HTR-8/SVneo (cell line): ENCODE measurements at places on chromosomes 12 and 14.

DNA sequence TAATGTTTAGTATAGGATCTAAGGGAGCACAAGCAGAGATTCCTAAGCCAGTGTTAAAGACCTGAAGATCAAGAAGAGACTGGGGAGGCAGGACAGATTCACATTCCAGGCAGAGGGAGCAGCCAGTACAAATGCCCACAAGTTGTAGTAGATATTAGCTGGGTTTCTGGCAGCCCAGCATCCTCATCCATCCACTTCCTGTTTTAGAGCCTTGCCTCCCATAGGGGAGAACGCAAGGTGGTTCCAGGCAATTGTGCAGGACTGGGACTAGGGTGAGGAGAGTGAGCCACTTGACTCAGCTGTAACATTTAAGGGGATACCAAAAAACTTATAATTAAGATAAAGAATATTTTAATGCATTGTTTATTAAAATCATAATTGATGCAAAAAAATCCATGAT, 71.3 kb upstream of the PSMA6 start:
- no peak for DNase-seq

- DNase-seq: no peak
These were observed 1332.2 kb upstream of the FLRT2 start for GRCh38 chr14:84197704-84198103.

DNA sequence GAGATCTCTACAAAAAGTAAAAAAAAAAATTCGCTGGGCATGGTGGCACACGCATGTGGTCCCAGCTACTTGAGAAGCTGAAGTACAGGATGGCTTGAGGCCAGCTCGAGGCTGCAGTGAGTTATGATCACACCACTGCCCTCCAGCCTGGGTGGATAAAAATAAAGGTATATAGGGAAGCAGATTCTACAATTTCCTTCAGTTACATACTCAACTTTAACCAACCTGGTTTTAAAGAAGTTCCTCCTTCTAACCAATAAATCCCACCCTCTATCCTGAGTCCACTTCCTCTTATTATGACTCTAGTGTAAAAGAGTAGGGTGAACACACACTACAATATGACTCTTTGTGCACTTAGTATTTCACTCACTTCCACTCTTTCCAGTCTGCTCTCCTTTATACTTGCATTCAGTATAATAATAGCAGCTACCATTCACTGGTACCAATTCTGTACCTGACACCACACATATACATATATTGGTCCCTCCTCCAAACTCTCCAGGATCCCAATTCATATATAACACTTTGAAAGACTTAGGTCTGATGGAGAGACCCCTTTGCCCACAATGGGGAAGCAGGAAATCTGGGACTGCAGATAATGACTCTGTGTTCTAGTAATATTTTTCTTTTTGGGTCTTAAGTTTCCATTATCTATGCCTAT, 2.3 kb downstream of the ARF3 start:
- DNase-seq: no peak

DNA sequence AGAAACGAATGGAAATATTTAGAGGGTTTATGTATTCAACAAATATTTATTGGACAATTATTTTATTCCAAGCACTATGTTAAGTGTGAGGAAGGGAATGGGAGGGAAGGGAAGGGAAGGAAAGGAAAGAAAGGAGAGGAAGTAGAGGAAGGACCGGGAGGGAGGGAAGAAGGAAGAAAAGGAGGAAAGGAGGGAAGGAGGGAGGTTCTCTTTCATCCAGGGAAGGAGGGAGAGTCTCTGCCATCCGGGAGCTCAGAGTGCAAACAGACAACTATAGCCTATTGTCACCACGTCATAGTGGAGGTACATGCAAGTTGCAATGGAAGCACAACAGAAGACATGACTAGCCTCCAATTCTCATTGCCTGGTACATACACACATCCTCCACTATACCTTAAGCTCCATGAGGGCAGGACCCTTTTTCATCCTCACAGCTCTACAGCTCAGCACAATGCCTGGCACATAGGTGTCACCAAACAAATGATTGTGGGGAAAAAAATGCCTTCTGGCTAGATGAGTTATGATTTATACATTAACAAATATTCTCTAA, 48.1 kb downstream of the DAD1 start:
- no peak for DNase-seq

DNA sequence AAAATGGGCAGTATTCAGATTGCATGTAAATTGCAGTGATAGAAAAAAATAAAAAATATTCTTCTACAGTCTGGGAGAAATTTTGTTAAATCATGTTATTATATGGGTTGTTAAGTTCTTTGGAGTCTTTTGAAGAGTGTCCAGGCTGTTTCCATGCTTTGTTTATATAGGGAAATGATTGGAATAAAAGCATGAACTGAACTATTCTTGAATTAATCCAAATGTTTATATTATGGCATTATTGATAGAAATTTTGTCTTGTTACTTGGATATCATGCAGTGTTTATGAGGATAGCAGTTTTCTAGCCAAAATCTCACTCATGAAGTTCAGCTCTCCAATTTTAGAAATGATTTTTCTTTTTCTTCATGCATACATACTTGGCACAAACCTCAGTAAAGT, 108.2 kb upstream of the NAV3 start:
- no peak for DNase-seq

DNA sequence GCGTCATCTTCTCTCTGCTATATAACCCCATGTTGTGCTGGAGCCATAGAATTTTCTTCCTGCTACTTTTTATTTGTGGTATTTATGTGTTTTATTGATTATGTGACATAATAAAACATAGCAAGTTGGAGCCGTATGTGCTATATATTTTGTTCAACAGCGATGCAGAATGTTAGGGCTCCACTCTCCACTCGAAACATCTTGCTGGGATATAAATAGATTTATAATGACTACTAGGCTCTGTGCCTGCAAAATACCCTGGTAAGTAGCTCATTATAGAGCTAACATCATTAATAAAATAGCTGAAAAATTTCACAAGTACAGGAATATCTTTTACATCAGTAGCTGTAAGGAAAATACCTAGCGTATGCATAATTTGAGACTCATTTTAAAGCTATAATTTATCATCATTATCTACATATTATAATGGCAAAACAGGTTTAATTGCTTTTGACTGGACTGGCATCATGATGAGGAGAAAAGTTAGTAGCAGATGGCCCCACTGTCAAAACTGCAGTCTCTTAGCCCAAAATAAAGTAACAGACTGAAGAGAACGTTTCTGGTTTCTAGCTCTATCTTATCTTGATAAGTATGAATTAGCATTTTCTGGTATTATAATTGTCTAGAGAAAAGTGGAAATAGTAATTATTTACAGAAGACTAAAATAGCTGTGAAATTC, 263.0 kb downstream of the NEDD1 start:
- no peak for DNase-seq
